ENCODE measurements at places on chromosomes 1 and 21.
A peak's percentile ranks its signal among the peaks of the same experiment; 100 is the strongest.

- DNase-seq: no peak
These were observed 261.9 kb downstream of the HLX start for GRCh38 chr1:221141096-221141495.

GRCh38 chr1:200880212-200880611, 7.4 kb downstream of the GPR25 start:
- DNase-seq: peak; percentile 80

DNA sequence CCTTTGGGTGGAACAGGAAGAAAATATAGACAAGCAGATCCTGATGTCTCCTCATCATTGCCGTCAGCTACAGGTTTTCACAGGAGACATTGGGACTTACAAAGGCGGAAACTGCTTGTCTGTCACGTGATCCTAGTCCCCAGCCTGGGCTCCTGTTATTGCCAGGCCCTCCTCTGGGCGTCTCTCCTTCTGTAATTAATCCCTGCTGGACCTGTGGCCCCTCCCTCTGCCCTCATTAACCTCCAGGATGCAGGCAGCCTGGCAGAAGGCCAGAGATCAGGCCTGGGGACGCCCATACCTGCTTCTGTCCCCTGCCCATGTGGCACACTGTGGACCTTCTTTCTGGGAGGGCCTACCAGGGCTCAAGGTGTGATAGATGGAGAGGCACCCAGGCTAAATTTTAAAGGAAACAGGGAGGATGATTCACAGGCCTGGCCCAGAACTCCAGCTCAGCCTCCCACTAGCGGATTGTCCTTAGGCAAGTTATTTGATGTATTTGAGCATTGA, 2.4 kb downstream of the S100A5 start:
- DNase-seq: no peak

- no peak for DNase-seq
These were observed 278.3 kb downstream of the ST6GALNAC3 start for GRCh38 chr1:76352741-76353435.

DNA sequence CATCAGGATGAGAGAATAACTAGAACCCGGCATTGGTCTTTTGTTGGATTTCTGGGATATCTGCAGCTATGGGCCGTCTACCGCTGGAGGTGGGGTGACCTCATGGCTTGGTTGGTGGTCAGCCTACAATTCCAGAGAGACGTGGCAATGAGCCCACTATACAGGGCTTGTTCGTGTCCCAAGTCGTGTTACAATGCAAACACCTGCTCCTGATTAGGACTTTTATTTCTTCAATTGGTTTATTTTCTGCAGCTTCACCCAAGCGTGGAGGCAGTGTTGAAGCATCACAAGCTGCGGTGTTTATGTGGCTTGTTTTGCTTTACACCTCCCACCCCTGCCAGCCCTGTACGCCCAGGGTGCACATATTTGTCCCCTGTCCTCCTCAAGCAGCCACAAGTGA, 211.7 kb upstream of the TMEM51 start:
- no peak for DNase-seq

DNA sequence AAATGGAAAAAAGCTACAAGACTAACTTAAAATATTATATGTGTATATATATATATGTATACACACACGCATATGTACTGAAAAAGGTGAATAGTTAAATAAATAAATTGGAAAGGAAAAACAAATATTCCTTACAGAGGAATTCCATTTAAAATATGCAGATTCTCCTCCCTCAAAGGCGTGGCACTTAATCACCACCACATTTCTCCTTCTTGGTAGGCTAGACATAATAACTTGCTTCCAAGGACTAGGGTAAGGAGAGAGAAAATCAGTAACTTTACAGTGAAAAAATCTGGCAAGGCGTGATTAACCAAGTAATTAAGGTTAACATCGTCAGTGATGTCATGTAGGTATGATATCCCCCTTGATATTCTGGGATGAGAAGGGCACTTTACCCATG, 84.0 kb upstream of the USP25 start:
- DNase-seq: no peak

- no peak for DNase-seq
These were observed 12.5 kb downstream of the KCNN3 start for GRCh38 chr1:154857441-154858215.

- DNase-seq: no peak
These were observed 225.9 kb downstream of the PTPRC start for GRCh38 chr1:198864695-198865094.

GRCh38 chr21:43739621-43740435, 20.9 kb downstream of the PDXK start:
- no peak for DNase-seq

- no peak for DNase-seq
These were observed 203.5 kb upstream of the NEGR1 start for GRCh38 chr1:72485801-72486200.

Data from stimulated activated effector memory CD8-positive, alpha-beta T cell treated with anti-CD3 and anti-CD28 coated beads, Interleukin-12 subunit alpha, Interleukin-12 subunit beta, amount 100 ng/mL, for 72 hours (primary cell).